ENCODE measurements at places on chromosomes 6 and 20.

DNA sequence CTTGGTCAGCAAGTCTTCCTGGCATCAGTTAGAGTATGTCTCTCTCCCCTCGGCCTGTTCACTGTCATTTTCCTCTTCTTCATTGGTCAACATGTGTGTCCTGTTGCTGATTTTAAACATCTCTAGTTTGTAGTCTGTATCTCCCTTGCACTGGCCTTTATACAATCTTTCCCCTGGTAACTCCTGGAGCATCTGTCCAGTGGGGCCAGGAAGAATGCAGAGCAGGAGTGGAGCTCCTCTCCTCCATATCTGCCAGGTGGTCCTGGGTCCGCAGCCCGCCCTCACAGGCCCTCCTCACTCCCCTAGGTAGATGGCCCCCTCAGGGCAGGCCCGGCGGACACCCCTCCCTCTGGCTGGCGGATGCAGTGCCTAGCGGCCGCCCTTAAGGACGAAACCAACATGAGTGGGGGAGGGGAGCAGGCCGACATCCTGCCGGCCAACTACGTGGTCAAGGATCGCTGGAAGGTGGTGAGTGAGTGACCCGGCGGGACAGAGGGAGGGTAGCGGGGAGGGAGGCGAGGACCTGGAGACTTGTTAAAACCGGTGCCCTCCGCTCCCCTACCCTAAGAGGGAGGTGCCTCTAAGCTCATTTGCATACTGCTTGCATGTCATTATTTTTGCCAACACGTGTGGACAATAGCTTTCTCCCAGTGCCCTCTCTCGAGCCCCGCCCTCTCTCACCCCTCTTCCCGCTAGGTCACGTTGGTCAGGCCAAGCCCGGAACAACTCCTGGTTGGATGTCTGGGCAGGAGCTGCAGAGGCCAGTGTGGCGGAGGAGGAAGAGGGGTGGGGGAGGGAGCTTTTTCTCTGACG, 3.2 kb downstream of the TTBK1 start:
- DNase-seq: no peak

- no peak for DNase-seq
These were observed 18.8 kb upstream of the MAS1L start for GRCh38 chr6:29506446-29507067.

DNA sequence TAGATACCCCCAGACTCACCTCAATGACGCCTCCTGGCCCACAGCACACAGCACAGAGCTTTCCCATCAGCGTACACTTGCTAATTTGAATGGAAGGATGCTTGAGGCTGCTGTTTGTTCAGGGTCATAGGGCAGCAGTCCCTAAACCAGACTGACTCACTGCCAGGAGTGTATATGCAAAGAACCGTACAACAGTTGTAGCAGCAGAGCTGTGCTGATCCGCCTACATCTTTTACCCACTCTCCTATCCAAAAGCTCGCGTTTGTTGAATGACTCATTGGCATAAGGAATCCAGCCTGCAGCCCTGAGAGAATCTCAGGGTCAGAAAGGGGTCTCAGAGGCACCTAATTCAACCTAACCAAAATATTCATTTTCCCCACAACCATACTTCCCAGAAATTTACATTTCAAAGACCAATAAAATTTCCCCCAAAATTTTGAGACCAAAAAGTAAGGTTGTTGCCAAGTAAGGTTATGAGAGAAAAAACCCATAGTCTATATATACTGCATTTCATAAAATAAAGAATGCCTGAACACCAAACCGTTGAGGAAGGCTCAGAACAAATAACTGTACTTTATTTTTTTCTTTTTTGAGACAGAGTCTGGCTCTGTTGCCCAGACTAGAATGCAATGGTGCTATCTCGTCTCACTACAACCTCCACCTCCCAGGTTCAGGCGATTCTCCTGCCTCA, 35.3 kb upstream of the CCND3 start:
- DNase-seq: no peak

GRCh38 chr6:120405947-120406346, 928.3 kb downstream of the TBC1D32 start:
- DNase-seq: no peak

- DNase-seq: no peak
These were observed 758.7 kb upstream of the MAN1A1 start for GRCh38 chr6:120108061-120108795.

DNA sequence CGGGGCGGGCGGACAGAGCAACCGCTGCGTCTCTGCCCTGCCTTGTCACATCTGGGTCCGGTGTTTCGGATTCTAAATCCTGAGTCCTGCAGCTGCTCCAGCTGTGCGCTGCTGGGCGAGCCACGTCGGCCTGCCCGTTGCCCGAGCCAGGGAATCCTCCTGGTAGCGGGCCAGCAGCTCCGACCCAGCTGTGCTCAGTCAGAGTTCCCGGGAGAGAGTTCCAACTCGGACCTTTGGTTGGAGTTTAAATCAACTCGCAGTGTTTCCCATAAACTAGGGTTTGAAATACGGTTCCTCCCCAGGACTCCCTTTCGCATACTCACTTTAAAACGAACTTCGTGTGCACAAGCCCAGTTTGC, 315 bp upstream of the PDE10A start:
- no peak for DNase-seq

- DNase-seq: no peak
These were observed 128.8 kb downstream of the SOBP start for GRCh38 chr6:107618672-107619071.

- DNase-seq: no peak
These were observed 203.7 kb downstream of the SYNDIG1 start for GRCh38 chr20:24672886-24673677.

DNA sequence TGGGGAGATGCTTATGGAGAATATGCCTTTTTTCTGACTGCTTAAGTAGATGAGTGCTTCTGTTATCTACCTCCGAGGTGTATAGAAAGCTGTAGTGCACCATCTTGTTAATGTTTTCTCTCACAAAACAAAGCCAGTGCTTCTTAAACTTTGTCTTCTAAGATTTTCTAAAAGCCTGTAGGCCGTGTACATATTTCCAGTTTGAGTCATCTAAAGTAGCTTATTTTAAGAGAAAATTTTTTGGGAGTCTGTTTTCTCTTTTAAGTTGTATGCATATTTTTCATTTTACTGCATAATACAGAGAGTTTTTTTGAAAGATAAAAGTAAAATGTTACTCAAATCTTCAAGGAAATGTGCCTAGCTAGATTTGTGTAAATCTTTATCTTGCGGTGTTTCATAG, 151.7 kb downstream of the GRIK2 start:
- no peak for DNase-seq

DNA sequence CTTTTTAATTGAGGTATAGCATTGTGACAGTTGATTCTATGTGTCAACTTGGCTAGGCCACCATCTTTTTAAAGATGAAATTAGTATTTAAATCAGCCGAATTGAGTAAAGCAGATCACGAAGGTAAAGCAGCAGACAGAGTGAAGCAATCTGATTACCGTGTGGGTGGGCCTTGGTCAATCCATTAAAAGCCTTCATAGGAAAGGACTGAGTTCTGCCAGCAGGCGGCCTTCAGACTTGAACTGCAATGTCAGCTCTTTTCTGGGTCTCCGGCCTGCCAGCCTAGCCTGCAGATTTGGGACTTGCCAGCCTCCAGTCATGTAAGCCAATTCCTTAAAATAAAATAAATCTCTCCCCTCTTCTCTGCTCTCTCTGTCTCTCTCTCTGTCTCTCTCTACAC, 22.4 kb upstream of the TGM2 start:
- DNase-seq: no peak

- DNase-seq: no peak
These were observed 924.1 kb downstream of the EPHA7 start for GRCh38 chr6:92495242-92495641.

GRCh38 chr20:56656632-56657031, 27.5 kb downstream of the TFAP2C start:
- DNase-seq: no peak

DNA sequence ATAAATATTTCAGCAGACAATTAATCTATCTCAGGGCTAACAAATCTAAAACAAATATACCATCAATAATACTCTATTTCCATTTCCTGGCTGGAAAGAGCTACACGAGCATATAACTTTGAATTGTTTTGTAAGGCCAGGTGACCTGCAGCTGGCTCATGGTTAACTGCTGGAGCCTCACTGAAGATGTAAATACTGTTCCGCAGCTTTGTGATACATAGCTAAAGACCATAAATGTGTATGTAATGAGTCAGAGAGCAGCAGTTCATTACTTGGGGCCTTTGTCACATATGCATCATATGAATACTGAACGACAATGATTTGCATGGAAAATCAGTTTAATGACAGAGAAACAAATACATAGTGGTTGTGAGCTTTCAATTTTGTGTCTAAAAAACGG, 109.4 kb upstream of the CCN2 start:
- DNase-seq: no peak

DNA sequence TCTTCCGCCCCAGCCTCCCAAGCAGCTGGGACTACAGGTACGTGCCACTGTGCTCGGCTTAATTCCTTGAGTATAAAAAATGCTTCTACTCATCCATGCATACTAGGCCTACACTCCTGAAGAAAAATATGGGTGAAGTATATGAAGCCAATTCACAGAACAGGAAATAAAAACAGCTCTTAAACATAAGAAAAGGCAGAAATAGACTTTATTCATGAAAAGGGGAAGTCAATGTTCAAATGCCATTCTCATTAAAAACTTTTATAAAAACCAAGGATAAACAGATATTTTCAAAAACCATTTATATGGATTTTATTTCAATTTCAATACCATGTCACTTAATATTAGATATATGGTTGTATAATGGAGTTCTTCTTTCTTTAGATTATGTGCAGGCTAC, 18.3 kb downstream of the SERPINB9 start:
- DNase-seq: no peak

- DNase-seq: no peak
These were observed 140.8 kb downstream of the MAP3K4 start for GRCh38 chr6:161132384-161132783.

DNA sequence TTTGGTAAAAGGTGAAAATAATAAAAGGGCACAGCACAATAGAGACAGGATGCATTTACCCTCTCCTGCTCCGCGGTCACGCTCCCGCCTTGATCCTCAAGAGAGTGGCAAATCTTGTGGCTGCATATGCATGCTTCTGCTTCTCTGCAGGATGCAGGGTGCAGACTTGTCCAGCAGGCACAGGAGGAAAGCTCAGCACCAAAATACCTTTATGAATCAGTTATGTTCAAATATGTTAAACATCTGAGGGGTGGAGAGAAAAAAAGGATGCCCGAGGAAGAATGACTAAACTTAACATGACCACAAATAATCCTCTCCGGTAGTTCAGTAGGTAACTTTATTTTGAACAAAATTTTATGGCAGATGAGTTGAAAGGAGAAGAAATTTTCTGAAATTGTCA, 366.1 kb upstream of the SOX4 start:
- no peak for DNase-seq

GRCh38 chr6:98486057-98486456, 348.3 kb upstream of the POU3F2 start:
- DNase-seq: no peak
